Right lung (tissue), 10 donors: ENCODE measurements at places on chromosomes 13 and 19. TPM values are rescaled to one million over a fixed set of nuclear protein-coding genes. Genes with fewer than 3 reads are reported as not detected.

The WTIP gene
- polyA plus RNA-seq: 31.5 TPM

The ZNF527 gene
- 7.1 TPM for polyA plus RNA-seq

The PAK4 gene
- polyA plus RNA-seq: 32.3 TPM

The SPC24 gene
- 16.0 TPM for polyA plus RNA-seq

The NCAN gene
- polyA plus RNA-seq: 0.07 TPM

The KLK7 gene
- 0.31 TPM for polyA plus RNA-seq

The PRX gene
- 14.7 TPM for polyA plus RNA-seq

The PSG2 gene
- polyA plus RNA-seq: not detected

DNA sequence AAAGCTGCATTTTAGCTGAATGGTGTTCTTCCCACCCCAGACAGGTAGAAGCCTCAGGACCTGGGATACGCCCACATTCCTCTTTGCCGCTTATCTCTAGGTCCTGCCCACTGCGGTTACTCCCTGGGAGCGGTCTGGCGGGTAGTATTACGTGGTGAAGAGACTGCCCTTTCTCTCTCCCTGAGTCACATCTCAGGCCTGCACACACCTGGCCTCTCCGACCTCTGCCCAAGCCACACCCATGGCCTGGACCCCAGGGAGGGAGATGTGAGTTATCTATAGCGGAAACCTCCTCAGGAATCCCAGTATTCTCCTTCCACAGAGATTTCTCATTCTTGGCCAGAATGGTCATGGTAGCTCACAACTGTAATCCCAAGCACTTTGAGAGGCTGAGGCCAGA is 17.3 kb downstream of the RHPN2 start:
- DNase-seq: no peak

DNA sequence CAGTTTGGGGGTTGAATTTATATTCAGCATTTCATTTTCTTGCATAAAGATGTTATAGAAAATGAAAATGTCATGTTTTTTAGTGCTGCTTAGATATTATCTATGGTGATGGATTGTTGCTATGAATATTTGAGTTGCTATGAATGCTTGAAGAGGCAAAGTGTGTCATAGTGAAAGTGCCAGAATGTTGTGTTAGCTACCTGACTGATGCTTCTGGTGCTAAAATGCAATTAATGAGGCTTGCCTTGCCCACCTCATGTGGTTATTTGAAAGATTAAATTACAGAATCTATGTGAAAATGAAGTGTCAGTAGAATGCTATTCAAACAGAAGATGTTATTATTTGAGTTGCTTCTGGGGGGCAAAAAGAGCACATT is 62.7 kb upstream of the MYCBP2 start:
- DNase-seq: no peak

GRCh38 chr13:112259511-112259910 is 116.6 kb upstream of the SPACA7 start:
- no peak for DNase-seq

DNA sequence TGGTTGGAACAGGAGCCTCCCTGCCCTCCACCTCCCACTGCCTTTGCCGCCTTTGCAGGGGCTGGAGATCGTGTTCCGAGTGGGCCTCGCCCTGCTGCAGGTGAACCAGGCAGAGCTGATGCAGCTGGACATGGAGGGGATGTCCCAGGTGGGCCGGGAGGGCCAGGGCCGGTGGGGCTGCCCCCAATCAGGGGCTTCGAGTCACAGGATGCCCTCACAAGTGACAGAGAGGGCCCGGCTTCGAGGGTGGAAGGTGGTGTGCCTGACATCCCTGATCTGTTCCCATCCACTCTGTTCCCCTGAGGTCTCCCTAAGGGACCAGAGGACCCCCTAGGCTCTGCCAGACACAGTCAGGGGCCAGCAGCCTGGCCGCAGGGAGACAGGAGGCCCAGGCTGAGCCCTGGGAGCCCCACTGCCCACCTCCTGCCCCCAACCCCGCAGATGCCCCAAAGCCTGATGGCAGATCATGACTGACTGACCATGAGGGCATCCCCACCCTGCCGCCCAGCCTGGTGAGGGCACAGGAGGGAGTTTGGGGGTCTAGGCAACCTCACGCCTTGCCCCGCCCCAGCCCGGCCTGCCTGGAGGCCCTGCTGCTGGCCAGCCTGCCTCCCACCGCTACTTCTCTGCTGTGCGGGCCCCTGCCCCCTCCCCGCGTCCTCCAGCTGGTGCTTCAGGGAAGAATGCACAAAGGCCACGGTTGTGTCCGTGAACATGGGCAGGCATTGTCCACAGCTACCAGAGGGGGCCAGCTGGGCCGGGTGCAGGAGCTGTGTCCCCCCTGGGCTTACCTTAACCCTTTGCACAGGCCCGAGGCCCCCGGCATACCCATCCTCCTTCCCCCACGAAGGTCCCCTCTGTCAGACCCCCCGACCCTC is 21.8 kb downstream of the EVI5L start:
- no peak for DNase-seq

DNA sequence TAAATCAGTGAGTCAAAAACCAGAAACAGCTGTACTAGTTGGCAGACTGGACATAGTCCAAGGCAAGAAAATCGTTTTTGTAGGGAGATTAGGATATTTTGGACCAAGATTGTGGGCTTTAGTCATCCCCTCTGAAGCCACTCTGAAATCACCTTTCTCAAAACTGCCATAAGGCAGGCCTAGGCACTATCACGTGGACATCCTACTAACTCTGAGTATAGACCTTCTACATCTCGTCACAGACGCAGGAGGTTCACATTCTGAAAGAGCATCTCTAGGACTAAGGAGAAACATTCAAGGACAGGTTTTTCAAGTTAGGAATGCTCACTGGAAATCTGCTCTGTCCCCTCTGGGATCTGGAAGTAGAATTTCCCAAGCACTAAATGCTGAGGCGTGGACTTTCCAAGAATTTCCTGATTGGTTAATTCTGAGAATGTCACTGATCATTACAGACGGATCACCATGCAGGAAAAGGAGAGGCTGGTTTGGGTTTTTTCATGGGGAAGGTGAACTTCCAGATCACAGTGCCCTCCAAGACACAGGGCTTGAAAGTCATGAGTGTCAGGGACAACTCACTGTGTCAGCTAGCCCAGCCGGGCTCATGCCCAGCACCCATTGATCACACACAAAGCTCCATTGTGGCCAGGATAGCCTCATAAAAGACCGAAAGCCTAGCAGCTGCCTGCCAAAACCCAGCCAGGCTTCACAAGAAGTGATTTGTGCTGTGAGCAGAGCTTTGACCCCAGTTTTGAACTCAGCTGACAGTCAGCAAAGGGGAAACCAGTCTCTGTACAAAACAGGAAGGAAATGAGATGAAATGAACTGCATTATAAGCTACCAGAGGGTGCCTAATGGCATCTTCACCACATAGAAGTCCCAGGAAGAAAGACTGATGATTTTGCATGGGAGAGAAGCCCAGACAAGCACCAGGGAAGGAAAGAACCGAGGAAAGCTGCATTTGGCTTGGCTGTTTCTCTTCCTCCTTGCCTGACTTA is 2.7 kb upstream of the RUBCNL start:
- no peak for DNase-seq

DNA sequence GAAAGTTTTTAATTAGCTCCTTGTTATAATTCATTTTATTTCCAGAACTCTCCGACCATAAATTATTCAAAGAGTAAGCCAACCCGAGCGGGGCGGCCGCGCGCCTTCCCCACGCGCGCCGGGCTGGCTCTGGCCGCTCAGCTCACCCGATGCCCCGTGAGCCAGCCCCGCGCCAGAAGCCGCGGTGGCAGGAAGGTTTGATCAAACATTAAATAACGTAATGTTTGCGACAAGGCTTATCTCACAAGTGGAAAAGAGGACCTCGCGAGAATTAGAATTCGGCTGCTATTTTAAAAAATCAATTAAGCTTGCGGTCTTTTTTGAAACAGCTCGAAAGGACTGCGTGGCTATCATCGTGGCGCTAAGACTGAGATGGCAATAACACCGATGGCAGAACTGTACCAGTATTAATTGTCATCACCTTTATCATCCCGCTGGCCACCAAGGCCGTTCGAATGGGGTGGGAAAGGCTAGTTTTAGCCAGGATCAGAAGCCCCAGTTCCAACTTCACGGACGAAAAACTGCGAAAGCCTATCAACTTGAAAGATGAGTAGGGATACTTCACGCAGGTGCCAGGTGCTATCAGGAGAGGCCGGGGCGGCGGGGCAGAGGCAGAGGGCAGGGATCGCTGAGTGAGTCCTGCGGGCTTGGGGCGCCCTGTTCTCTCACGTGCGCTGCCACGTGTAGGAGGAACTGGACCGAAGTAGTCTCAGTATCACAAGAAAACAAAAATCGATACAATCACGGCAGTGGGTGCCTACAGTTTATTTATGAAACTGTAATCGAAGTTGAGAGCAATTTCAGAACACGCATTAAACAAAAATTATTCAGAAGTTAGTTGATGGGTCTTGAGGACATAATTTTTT is 6.4 kb downstream of the POU4F1 start:
- no peak for DNase-seq

DNA sequence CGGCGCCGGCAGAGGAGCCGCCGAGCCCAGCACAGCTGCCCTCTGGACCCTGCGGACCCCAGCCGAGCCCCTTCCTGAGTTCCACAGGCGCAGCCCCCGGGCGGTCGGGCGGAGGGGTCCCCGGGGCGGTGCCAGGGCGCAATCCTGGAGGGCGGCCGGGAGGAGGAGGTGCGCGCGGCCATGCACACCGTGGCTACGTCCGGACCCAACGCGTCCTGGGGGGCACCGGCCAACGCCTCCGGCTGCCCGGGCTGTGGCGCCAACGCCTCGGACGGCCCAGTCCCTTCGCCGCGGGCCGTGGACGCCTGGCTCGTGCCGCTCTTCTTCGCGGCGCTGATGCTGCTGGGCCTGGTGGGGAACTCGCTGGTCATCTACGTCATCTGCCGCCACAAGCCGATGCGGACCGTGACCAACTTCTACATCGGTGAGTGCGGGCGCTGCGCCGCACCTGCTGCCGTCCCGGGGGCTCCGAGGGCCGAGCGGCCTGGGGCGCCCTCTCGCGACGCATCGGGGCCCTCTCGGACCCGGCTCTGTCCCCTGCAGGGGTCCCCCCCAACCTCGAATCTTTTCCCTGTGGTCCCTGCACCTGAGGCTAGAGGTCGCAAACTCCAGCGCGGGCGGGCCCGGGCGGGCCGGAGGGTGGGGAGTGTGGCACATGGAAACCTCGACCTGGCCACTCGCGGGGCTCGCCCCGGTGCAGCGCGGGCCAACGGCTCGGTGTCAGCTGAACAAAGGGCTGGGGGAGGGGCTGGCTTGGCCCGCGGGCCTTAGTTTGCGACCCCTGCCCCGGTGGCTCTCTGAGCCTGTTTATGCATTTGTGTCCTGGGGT is at the start of gene KISS1R:
TSS of gene KISS1R (plus strand) at position 11 of the 829 bp plus-strand sequence. CDS start at position 181, 170 bp downstream.
- DNase-seq: no peak

DNA sequence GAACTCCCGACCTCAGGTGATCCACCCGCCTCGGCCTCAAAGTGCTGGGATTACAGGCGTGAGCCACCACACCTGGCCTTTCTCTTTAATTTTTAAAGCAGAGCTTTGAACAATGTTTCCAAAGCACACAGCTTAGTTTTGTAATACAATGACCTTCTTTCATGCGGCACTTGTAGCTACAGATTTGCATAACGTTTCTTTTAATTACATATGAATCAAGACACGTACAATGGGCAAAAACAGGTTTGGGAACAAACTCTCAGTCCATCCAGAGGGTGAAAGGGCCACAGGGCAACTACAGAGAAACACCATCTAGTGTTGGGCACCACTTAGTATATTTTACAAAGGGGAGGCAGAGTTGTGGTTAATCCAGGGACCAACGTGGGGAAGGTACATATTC is 19.0 kb upstream of the S1PR4 start:
- no peak for DNase-seq

GRCh38 chr13:107870400-107870799 is 344.9 kb downstream of the LIG4 start:
- no peak for DNase-seq

- no peak for DNase-seq
Observed at GRCh38 chr13:73403355-73404120, 344.7 kb downstream of the KLF5 start.

DNA sequence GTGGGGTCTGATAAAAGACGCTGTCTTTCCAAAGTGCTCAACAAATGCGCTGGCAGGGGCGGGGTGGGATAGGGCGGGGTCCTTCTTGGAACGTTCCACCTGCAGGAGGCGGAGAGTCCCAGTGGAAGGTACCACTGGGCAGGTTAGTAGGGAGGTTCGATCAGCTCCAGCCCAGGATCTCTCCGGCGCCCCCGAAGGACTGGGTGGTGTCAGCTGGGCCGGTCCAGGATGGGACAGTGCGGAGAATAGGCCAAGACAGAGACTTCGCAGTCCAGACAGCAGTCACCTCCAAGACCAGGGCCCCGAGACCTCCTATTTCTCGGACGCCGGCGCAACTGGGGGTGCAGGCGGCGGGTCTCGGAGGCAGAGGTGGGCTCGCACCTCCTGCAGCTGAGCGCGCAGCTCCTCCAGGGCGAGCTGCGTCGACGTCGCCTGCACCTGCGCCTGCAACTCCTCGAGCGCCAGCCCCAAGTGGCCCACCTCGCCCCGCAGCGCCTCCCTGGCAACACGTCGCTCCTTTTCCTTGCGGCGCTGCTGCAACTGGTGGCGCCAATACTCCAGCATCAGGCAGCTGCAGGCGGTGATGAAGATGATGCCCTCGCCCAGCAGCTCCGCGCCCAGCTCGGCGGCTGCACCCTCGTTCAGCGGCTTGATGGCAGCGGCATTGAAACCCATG is 21.6 kb downstream of the VASP start:
- no peak for DNase-seq

- DNase-seq: no peak
Observed at GRCh38 chr19:3625996-3626472, 556 bp downstream of the CACTIN start.

DNA sequence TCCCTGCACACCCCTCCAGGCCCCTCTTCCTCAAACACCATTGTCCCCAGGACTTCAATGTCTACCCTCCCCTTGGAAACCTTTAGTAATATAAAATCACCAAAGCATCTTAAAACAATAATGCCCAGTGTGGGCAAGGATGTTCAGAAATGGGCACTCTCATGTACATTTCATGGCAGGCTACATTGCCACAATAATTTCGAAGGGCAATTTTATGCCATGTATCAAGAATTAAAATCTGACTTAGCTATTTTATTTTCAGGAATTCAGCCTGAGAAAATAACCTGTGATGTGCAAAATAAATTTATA is 35.8 kb upstream of the IGSF23 start:
- DNase-seq: no peak

GRCh38 chr19:38473201-38473600 is 39.7 kb downstream of the RYR1 start:
- DNase-seq: no peak

DNA sequence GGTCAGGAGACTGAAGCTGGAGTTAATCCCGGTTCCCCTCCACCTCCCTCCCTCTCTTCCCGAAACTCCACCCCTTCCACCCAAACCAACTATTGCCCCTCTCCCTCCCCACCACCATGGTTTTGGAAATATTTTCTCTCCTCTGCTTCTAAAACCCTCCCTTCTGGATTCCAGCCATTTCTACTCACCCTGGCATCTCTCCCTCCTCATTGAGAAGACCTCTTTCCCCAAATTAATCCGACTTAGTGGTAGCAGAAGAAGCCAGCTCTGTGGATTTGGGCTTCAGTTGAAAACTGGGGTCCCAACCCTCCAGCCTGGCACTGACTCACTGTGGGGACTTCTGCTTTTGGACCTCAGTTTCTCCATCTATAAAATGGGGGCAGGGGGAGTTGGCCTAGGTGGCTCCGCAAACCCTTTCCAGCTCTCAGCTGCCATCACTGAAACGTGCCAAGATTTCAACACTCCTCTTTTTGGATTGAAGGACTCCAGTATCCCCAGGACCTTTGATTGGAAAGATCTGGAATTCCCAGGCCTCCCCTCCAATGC is 1.6 kb downstream of the GPR4 start:
- no peak for DNase-seq

GRCh38 chr19:57813919-57814504 is 701 bp downstream of the ZNF552 start:
- no peak for DNase-seq
